ENCODE measurements at places on chromosomes 7 and 10.

- DNase-seq: no peak
Measured at GRCh38 chr10:125159486-125159931, 854 bp downstream of the CTBP2 start.

- no peak for DNase-seq
Measured at GRCh38 chr7:41466760-41467384, 236.0 kb downstream of the INHBA start.

DNA sequence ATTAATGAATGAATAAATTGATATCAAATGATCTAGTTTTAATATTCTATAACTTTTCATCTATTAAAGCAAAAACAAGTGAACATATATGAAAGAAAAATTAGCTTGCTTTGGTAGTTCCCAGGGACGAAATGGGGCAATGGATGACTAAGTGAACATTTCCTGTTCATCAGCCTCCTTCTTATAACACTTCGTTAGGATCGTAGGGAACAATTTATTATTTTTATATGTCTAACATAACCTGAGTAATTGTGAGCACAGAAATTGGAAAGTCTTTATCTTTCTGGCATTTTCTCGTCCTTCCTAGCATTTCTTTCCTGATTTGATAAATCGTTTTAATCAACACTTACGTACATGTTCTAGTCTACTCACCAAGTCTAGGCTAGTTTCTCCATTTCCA lies 59.1 kb upstream of the PPP1R3C start:
- no peak for DNase-seq

GRCh38 chr7:137096607-137097006 lies 228.2 kb downstream of the CHRM2 start:
- no peak for DNase-seq

- DNase-seq: no peak
Measured at GRCh38 chr7:4833691-4834600, 27.9 kb downstream of the PAPOLB start.

DNA sequence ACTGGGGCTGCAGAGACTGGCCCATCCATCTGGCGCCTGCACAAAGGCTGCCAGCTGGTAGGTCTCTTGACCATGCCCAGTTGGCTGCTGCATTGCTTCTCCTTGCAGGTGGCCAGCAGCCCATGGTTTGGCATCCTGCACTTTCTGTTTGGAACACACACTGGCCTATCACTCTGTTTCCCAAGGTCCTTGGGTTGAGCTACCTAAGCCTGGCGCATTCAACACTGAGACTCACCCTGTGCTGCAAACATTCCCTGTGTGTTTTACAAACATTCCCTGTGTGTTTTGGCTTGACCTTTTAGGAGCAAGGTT lies 55.5 kb downstream of the TACR2 start:
- no peak for DNase-seq

DNA sequence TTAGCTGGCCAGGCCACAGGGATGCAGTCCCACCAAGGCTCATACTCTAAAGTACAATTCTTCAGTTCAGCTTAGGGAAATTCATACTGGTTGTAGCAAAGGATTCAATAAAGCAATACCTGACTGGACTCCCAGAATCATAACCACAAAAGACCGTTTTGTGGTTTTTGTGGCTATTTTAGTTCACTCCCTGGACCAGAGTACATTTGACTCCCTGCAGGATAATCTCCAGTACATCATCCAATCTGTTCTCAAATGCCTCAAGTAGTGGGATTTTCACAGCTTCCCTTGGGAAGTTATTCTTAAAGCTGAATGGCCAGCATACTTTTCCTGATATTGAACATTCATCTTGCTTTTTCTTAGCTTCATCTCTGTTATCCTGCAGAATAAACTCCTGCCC lies 29.3 kb upstream of the YAE1 start:
- no peak for DNase-seq

GRCh38 chr10:101580486-101581399 lies 7.3 kb downstream of the POLL start:
- DNase-seq: no peak

- peak; percentile 71 for DNase-seq
Measured at GRCh38 chr10:49367600-49367999, 28.3 kb downstream of the DRGX start.

GRCh38 chr10:132642732-132643008 lies 105.1 kb downstream of the INPP5A start:
- DNase-seq: no peak

GRCh38 chr7:4886671-4887070 lies 3.2 kb upstream of the RADIL start:
- DNase-seq: no peak

GRCh38 chr7:117072620-117073118 lies 119.4 kb downstream of the ST7 start:
- DNase-seq: no peak

- DNase-seq: no peak
Measured at GRCh38 chr7:114790521-114790920, 131.4 kb upstream of the MDFIC start.

DNA sequence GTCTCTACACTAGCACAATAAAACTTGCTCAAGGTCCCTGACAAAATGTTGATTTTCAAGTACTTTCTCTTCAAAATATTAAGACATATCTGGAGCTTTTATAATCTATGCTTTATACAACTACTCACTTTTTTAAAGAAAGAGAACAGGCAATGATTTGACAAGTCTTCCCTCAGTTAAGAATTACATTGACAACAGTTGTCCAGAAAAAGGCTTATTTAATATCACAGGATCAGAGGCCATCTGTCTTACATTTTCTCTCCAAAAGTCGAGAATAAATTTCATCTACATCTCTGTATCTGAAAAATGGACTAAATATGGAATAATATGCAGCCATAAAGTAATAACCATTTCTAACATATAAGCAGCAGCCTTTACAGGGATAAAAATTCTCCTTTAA lies 8.2 kb upstream of the RNF148 start:
- no peak for DNase-seq

DNA sequence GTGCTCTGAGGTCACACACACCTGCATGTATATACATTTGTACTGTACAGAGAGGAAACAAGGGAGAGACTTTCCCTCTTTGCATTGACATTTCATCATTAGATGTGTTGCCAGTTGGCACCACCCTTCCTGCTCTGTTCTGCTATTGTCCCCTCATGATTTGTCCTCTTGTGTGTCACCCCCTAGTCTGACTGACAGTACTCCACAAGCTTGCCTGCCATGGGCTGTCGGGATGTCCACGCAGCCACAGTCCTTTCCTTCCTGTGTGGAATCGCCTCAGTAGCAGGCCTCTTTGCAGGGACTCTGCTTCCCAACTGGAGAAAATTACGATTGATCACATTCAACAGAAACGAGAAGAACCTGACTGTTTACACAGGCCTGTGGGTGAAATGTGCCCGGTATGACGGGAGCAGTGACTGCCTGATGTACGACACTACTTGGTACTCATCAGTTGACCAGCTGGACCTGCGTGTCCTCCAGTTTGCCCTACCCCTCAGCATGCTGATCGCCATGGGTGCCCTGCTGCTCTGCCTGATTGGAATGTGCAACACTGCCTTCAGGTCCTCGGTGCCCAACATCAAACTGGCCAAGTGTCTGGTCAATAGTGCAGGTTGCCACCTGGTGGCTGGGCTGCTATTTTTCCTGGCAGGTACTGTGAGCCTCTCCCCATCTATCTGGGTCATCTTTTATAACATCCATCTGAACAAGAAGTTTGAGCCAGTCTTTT lies 9.4 kb downstream of the CLDN12 start:
- peak; percentile 32 for DNase-seq

GRCh38 chr7:131400681-131401176 lies 73.1 kb downstream of the MKLN1 start:
- DNase-seq: no peak

- no peak for DNase-seq
Measured at GRCh38 chr7:39269034-39269433, 291.3 kb downstream of the POU6F2 start.

- no peak for DNase-seq
Measured at GRCh38 chr7:69757981-69758430, 159.7 kb downstream of the AUTS2 start.

DNA sequence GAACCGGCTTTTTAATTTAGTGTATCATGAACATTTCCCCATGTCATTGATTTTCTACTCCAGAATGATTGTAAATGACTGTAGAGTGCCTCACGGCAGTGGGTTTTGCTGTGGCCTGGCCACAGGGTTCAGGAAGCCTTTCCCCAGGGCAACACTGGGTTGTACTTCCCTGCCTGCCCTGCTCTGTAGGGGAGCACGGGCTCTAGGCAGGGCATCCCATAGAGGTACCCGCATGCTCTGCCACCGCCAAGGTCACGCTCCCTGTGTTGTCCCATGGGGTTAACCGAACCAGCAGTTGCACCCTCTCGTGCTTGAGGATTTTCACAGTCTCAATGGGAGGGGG lies 63.8 kb downstream of the BPGM start:
- DNase-seq: no peak

DNA sequence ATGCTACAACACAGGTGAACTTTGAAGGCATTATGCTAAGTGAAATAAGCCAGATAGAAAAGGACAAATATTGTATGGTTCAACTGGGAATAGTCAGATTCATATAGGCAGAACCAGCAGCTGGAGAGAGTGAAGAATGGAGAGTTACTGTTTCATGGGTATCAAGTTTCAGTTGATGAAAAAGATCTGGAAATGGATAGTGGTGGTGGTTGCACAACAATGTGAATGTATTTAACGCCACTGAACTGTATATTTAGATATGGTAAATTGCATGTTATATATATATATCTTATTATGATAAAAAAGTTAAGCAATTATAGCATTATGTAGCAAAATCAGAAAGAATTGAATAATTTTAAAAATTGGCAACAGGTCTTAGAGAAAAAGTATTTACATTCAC lies 3.9 kb downstream of the LMBR1 start:
- DNase-seq: no peak

- DNase-seq: peak; percentile 6
Measured at GRCh38 chr7:125555916-125556315, 626.3 kb upstream of the POT1 start.

GRCh38 chr10:70809011-70809611 lies 6.6 kb upstream of the SGPL1 start:
- DNase-seq: no peak

DNA sequence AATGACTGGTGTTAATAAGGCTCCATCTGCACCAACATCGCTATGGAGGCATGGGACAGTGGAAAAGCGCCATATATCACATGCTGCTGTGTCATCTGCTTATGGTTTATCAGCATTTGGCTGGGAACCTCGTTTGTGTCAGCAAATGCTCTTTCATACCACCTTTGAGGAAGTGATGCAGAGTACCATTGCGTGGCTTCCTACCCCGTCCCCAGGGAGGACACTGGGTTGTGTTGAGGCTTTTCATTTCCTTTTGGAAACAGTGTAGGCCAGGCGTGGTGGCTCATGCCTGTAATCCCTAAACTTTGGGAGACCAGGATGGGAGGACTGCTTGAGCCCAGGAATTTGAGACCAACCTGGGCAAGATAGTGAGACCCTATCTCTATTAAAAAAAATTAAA lies 6.8 kb downstream of the TACR2 start:
- no peak for DNase-seq

GRCh38 chr7:20698469-20698868 lies 83.0 kb downstream of the ABCB5 start:
- DNase-seq: no peak

- DNase-seq: no peak
Measured at GRCh38 chr10:126650161-126650560, 20.3 kb downstream of the C10orf90 start.

- no peak for DNase-seq
Measured at GRCh38 chr10:117684046-117684610, 141.6 kb downstream of the EMX2 start.

All from iPS-NIHi11 (cell line).